AG08395 (cell line): ENCODE measurements at places on chromosomes 2 and 18.

GRCh38 chr2:111119822-111120252 lies 877 bp upstream of the BCL2L11 start:
- DNase-seq: no peak

- no peak for DNase-seq
Measured at GRCh38 chr2:159753797-159754196, 41.5 kb downstream of the MARCHF7 start.

GRCh38 chr2:127498386-127498785 lies 27.9 kb downstream of the IWS1 start:
- no peak for DNase-seq

- DNase-seq: no peak
Measured at GRCh38 chr18:79568543-79569205, 110.9 kb upstream of the CTDP1 start.

- DNase-seq: peak; percentile 29
Measured at GRCh38 chr2:88919087-88919738, 227.7 kb downstream of the RPIA start.

DNA sequence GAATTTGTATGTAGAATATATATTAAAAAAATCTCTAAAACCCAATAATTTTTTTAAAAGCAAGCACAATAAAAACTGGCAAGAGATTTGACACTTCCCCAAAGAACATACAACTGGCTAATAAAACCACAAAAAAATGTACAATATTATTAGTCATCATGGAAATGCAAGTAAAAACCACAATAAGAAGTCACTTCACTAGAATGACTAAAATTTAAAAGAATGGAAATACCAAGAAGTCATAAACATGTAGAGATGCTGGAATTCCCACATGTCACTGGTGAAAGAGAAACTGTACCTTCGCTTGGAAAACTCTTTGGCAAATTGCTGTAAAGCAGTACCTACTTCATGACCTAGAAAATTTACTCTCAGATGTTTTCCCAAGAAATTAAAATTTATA lies 43.4 kb upstream of the KYNU start:
- peak; percentile 11 for DNase-seq

- no peak for DNase-seq
Measured at GRCh38 chr18:43525169-43525568, 247.9 kb upstream of the SYT4 start.

DNA sequence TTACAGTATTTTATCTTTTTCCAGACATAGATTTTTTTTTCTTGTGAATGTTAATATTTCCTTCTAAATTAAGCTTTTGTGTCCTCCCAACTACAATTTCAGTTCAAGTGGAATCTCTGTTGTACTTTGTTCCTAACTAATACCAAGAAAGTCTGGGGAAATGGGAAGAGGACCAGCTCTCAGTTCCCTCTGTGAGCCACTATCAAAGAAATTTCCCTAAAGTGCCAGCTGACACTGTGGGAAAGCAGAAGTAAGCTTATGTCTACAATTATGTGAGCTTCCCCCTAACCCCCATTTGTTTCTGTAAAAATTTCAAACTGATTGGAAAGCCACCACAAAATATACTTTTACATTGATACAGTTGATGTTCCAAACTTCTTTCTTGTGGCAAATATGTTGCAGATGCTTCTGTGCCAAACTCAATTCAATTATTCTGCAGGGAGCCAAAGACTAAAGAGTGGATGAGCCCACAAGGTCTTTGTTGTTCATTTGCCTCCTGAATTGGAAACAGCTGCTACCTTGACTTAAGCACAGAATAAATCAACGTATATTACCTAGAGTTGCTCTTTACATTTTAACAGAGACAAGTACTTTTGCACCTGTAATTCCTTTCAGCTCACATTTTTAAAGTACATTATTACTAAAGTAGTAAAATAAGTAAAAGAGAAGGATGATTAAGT lies 306.6 kb downstream of the PTH2R start:
- no peak for DNase-seq

DNA sequence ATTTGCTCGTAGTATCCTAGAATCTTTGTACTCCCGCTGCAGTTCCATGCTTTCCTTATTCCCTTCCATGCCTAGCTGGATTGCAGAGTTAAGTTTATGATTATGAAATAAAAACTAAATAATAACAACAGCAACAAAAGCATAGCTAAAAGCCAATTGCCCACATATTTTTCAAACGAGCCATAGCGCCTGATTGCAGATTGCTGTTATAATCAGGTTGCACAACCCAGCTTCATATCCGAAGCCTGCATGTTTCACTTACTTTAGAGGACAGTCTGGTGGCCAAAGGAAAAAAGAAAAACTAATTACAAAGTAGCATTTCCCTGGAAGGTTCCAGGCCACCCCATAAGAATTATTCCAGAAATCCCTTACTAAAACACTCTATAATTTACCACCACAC lies 31.9 kb upstream of the PNO1 start:
- no peak for DNase-seq

DNA sequence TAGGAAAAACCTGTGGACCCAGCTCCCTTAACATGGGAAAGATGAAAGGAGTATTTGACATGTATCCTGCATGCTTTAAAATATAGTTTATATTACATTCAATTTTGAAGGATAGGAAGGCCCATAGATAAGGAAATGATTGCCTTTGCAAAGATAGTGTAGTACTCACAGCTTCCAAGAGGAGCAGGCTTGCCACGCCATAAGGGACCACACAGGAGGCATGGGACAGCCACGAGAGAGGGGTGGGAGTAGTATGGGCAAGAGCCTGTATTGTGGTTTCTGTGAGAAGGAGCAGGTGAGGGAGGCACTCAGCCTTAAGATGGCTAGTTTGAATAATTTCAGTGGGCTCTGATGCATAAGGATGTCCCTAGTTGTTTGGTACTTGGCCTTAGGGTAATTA lies 740.3 kb downstream of the SATB2 start:
- DNase-seq: no peak

DNA sequence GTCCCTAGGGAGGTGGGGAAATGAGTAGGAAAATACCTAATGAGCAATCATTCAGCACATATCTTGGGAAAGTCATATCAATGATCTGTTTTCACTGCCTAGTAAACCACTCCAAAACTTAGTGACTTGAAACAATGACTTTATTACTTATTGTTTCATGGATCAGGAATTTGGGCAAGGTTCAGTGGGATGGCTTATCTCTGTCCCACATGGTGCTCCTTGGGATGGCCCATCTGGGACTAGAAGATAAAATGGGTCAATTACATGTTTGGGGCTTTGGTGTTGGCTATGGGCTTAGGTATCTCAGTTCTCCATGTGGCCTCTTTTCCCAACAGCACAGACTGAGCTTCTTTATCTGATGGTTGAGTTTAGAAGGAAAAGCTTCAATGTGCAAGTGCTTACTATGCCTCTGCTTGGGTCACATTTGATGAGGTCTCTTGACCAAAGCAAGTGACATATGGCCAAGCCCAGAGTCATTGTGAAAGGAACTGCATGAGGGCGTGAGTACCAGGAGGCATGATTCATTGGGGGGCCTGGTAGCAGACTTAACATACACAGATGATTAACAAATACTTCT lies 218.1 kb upstream of the TNP1 start:
- peak; percentile 18 for DNase-seq

DNA sequence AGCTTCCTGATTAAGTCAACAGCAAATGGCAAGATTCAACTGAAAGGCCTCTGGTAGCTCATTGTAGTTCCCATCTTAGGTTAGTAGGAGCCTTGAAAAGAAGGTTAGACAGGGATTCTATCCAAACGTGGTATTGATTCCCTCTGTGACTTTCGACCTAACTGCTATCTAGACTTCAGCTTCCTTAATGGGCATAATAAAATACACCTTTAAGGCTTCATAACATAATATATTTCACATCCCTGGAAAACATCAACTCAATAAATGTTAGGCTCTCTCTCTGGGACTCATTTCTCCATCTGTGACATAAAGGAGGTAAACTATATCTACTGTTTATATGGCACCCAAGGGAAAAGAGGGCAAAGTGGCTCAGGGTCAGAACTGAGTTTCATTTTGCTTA lies 60.9 kb downstream of the STK39 start:
- no peak for DNase-seq

GRCh38 chr2:2758793-2759367 lies 427.8 kb upstream of the MYT1L start:
- no peak for DNase-seq

GRCh38 chr18:79591032-79591308 lies 88.6 kb upstream of the CTDP1 start:
- no peak for DNase-seq

- peak; percentile 56 for DNase-seq
Measured at GRCh38 chr2:195486987-195487644, 169.9 kb upstream of the SLC39A10 start.

DNA sequence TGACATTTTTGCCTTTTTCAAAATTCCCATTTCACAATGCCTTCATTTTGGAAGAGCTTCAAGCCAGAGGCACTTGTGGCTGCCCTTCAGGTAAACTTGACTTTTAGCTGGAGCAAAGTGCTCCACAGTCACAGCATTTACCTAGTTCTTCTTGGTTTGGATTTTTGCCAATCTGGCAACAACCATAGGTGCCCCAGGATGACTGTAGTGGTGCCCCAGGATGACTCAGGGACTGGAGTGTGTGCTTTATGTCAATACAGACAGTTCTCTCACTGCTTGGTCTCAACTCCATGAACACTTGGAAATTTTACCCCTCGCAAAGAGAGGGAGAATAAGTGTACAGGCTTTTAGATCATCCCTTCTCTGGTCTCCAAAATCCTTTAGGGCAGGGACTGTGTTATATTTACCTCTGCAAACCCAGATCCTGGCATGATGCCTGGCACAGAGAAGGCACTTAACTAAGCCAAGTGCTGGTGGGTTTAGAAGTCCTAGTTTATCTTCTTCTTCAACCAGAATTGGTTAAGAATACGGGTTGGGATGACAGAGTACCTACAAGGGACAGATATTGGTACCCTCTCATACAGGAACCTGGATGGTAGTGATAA lies 15.3 kb upstream of the PTPN4 start:
- DNase-seq: no peak

DNA sequence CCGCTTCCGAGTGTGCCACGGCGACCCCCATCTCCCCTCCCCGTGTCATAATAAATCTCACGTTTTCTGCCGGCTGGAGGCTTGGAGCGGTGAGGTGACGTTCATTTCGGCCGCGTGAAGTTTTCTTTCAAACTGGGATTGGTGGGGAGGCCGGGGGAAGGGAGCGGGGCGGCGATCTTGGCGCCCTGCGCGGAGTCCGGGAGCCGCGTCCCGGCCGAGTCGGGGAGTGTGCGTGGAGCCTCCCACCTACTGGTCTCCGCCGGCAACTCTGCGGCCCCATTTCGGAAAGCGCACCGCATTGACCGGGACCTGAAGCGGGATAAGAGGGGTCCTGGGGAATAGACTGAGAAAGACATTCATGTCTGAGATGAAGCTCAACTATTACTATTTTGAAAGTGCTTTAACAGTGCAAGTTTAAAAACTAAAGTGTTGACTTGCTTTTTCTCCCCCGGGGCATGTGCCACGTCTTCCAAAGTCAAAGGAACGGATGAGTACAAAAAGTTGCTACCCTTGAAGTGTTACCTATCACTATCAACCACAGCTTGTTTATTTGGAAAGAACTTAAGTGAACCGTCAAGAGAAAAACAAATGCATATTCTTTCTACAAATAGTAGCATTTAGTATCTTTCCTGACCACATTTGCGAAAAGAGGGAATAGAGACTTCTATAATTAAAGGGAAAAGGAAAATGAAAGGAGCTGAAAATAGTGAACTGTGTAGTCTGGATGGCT lies 818 bp upstream of the IKZF2 start:
- peak; percentile 69 for DNase-seq

DNA sequence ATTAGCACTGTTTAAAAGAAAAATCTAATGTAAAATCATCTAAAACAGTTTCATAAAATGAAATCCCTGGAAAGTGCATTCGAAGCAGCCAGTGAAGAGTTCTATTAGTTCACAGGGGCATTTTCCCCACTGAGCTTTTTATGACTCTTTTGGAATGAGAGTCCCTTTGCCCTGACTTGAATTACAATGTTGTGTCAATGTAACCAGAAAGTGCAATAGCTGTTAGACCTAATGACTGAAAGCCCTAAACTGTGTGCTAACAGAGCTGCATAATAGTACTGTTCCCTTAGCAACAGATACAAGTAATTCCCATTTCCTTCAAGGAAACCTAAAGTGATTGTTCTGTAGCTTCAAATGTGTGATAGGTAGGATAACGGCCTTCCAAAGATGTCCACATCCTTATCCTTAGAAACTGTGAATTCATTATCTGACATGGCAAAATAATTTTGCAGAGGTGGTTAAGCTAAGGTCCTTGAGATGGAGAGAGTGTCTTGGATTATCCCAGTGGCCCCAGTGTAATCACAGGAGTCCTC lies 134.4 kb downstream of the L3MBTL4 start:
- no peak for DNase-seq

DNA sequence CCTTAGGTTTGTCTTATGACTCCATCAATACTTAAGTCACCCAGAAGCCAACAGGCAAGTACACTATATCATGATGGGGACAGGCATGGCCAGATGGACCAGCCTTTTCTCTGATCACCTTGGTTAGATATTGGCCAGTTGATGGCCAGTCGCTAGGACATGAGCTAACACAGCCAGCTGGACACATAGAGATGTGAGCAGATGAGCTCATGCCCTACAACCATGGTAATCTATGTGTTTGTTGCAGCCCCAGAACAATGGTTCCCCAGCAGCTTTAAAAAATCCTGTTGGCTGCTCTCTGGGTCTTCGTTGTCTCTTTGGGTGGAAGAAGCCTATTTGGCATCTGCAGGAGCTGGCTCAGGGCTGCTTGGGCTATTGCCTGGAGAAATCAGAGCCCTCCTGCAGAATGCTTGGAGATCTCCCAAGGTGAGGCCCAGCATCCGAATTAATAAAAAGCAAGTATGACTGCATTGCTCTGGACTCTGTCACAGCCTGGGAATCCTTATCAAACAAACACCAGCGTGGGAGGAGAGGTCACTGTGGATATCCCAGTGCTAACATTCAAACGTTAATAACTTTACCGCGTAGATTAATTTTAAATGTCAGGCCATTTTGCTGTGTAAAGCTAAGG lies 62.3 kb upstream of the KLHL29 start:
- no peak for DNase-seq
